ENCODE measurements at places on chromosomes 6 and 20. TPM values are rescaled to one million over a fixed set of nuclear protein-coding genes. Genes with fewer than 3 reads are reported as not detected.

ZSCAN9 gene
- 13.7 TPM for polyA plus RNA-seq

PROCR gene
- 41.9 TPM for polyA plus RNA-seq

DEFB124 gene
- polyA plus RNA-seq, result not detected

BMP2 gene
- polyA plus RNA-seq, result 0.29 TPM

MTFR2 gene
- polyA plus RNA-seq, result 6.0 TPM

- no peak overlapping the region for H3K27ac ChIP-seq
- H3K36me3 ChIP-seq, result no peaks in the 10 kb centered on the region
- peaks cover 7% of the 10 kb centered on the region for H3K4me1 ChIP-seq
- no peaks in the 10 kb centered on the region for H3K27me3 ChIP-seq
- no peak overlapping the region for H3K4me3 ChIP-seq
Observed at GRCh38 chr20:33810259-33810658, 889 bp upstream of the CHMP4B start.

GRCh38 chr6:122787721-122788120 is 1.3 kb upstream of the SMPDL3A start:
- DNase-seq, result no peak
- no peaks in the 10 kb centered on the region for H3K27me3 ChIP-seq
- H3K27ac ChIP-seq, result no peak overlapping the region
- no peak overlapping the region for H3K4me3 ChIP-seq

DNA sequence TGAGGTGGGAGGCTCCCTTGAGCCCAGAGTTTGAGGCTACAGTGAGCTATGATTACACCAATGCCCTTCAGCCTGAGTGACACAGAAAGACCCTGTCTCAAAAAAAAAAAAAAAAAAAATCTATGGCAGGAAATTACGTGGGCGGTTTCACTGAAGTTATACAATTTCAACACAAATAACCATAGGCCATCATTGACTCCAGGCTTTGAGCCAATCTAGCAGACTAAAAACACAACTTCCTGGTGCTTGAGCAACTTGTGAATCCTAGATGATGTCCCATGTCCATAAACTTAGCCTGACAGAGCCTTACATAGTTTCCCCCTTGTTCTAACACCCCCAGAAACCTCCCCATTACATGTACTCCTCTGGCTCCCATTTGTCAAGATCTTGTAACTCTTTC is 131.8 kb downstream of the QRSL1 start:
- H3K36me3 ChIP-seq, result no peaks in the 10 kb centered on the region
- no peaks in the 10 kb centered on the region for H3K4me1 ChIP-seq
- no peaks in the 10 kb centered on the region for H3K27me3 ChIP-seq
- no peak overlapping the region for H3K4me3 ChIP-seq

DNA sequence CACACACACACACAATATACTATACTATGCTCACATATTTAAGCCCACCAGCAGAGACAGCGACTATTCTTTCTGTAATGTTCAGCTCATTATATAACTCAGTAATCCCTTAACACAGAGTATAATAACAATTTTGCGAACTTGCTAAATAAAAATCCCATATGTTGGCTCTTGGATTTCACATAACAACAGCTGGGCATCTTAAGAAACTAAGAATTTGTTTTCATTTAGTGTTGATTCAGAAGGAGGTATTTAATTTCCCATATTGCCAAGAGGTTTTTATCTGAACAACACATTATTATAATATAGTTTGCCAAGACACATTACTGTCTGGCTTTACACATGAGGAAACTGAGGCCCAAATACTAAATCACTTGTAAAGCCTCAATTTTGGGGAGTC is 7.4 kb downstream of the ECT2L start:
- no peak overlapping the region for H3K27ac ChIP-seq
- DNase-seq, result no peak
- no peak overlapping the region for H3K4me3 ChIP-seq

DNA sequence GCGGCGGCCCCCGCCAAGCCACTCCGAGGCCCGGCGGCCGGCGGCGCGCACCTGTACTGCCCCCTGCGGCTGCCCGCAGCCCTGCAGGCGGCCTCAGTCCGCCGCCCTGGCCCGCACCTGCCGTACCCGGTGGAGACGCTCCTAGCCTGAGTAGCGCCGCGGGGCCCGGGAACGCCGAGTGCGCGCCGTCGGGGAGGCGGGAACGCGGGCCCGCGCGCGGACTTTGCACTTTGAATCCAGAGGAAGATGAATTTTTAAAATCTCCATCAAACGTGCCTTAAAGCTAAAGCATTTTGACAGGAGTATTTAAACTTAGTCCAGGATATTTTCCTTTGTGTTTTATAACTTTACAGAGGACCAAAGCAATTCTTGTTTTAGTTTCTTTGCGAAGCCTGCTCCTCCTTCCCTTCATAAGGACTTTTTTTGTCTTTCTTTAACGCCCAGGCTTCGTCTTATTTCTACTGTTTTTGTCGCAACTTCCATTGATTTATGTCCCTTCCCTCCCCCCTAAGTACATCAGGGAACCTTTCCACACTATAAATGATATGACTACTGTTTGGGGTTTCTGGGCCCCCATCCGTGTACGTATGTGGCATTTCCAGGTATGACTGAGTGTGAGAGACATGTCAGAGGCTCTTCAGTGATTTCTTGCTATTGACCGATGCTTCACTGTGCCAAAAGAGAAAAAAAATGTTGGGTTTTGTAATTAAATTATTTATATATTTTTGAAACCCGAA is 2.0 kb downstream of the FOXQ1 start:
- H3K36me3 ChIP-seq, result no peaks in the 10 kb centered on the region

GRCh38 chr20:479487-479886 is 17.2 kb upstream of the TBC1D20 start:
- no peak overlapping the region for H3K27ac ChIP-seq
- H3K4me1 ChIP-seq, result peaks cover 7% of the 10 kb centered on the region
- H3K27me3 ChIP-seq, result no peaks in the 10 kb centered on the region
- H3K4me3 ChIP-seq, result no peak overlapping the region
- H3K36me3 ChIP-seq, result peaks cover 30% of the 10 kb centered on the region
